ENCODE measurements at places on chromosomes 6 and 20. TPM values are rescaled to one million over a fixed set of nuclear protein-coding genes. Genes with fewer than 3 reads are reported as not detected.

- H3K27me3 ChIP-seq: no peaks in the 10 kb centered on the region
- H3K4me1 ChIP-seq: no peaks in the 10 kb centered on the region
- no peak for DNase-seq
- H3K4me3 ChIP-seq: no peak overlapping the region
- no peak overlapping the region for H3K27ac ChIP-seq
Observed at GRCh38 chr6:100099189-100100074, 105.4 kb upstream of the MCHR2 start.

ADTRP gene
- total RNA-seq: not detected

- no peak for DNase-seq
- no peaks in the 10 kb centered on the region for H3K27me3 ChIP-seq
- H3K4me3 ChIP-seq: no peak overlapping the region
- H3K36me3 ChIP-seq: no peaks in the 10 kb centered on the region
Observed at GRCh38 chr6:144867761-144868160, 582.6 kb downstream of the UTRN start.

- no peak overlapping the region for H3K27ac ChIP-seq
- no peaks in the 10 kb centered on the region for H3K4me1 ChIP-seq
- DNase-seq: no peak
- no peak overlapping the region for H3K4me3 ChIP-seq
- no peaks in the 10 kb centered on the region for H3K27me3 ChIP-seq
Observed at GRCh38 chr6:108524528-108525248, 36.0 kb upstream of the FOXO3 start.

- H3K27ac ChIP-seq: peak overlapping the region; percentile 44
- H3K4me1 ChIP-seq: peaks cover 5% of the 10 kb centered on the region
- no peak overlapping the region for H3K4me3 ChIP-seq
- no peaks in the 10 kb centered on the region for H3K27me3 ChIP-seq
Observed at GRCh38 chr6:157134402-157135047, 188.8 kb downstream of the TMEM242 start.

PGBD1 gene
- 7.3 TPM for total RNA-seq

- H3K36me3 ChIP-seq: peaks cover under 1% of the 10 kb centered on the region
- no peaks in the 10 kb centered on the region for H3K4me1 ChIP-seq
- DNase-seq: no peak
- no peak overlapping the region for H3K27ac ChIP-seq
- H3K4me3 ChIP-seq: no peak overlapping the region
Observed at GRCh38 chr20:37808233-37809070, 94.5 kb upstream of the VSTM2L start.

RAB44 gene
- not detected for total RNA-seq

C6orf132 gene
- total RNA-seq: 0.54 TPM

GRCh38 chr6:111844921-111845320 is 28.3 kb downstream of the FYN start:
- H3K36me3 ChIP-seq: no peaks in the 10 kb centered on the region
- peaks cover 25% of the 10 kb centered on the region for H3K4me1 ChIP-seq
- H3K27me3 ChIP-seq: no peaks in the 10 kb centered on the region
- H3K4me3 ChIP-seq: no peak overlapping the region
- H3K27ac ChIP-seq: no peak overlapping the region

DNA sequence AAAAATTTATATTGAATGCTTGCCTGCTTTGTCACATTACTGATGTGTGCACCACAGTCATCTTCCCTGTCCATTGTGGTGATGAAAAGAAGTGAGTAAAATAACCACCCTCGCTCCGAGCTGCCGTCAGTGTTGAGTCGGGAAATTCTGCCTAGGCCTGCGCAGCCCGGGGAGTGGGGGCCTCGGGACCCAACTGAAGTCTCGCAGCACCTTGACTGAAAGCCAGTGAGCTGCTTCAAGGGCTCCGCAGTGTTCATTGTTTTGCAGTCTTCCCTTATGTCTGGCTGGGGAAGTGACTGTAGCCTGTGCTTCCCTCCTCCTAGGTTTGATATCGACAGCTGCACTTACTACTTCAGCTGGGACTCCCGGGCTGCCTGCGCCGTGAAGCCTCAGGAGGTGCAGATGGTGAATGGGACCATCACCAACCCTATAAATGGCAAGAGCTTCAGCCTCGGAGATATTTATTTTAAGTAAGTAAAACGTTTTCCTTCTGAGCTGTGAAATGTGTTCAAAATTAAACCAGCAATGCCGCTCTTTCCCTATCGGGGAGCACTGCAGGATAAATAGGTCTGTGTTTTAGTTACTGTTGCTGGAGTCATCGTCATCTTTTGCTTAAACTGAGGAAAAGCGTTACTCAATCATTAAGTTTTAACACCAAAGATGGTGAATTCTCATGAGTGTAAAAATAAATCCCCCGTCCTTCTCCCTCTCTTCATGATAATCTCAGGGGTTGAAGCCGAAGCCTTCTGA is 32.7 kb upstream of the SLC22A1 start:
- peak overlapping the region; percentile 48 for H3K4me3 ChIP-seq
- peaks cover 56% of the 10 kb centered on the region for H3K36me3 ChIP-seq
- peak overlapping the region; percentile 77 for H3K27ac ChIP-seq
- no peaks in the 10 kb centered on the region for H3K27me3 ChIP-seq
- H3K4me1 ChIP-seq: peaks cover 12% of the 10 kb centered on the region

DNA sequence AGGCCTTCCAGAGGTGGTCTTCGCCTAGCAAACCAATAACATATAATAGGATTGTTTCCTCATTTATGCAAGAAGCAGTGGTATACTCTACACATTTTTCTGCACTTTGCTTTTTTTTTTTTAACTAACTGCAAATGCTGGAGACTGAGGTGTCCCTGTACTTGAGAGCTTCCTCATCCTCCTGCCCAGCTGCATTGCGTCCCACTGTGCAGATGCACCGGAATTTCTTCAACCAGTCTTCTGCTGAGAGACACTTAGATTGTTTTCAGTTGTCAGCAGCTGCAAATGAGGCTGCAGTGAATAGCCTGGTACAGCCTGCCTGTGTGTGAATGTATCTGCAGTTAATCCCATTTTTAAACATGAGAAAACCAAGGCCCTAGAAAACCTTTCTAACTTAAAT is 11.5 kb downstream of the FGD2 start:
- no peaks in the 10 kb centered on the region for H3K36me3 ChIP-seq
- no peak overlapping the region for H3K4me3 ChIP-seq
- no peaks in the 10 kb centered on the region for H3K27me3 ChIP-seq

GRCh38 chr6:45718131-45718530 is 297.5 kb downstream of the CLIC5 start:
- no peak overlapping the region for H3K4me3 ChIP-seq
- H3K27me3 ChIP-seq: no peaks in the 10 kb centered on the region
- H3K27ac ChIP-seq: no peak overlapping the region
- no peak for DNase-seq
- H3K36me3 ChIP-seq: no peaks in the 10 kb centered on the region

- DNase-seq: no peak
- peak overlapping the region; percentile 61 for H3K27ac ChIP-seq
- peak overlapping the region; percentile 89 for H3K4me3 ChIP-seq
- peaks cover 34% of the 10 kb centered on the region for H3K4me1 ChIP-seq
Observed at GRCh38 chr20:62123450-62124118, 1.3 kb downstream of the LSM14B start.

- H3K4me1 ChIP-seq: no peaks in the 10 kb centered on the region
- DNase-seq: no peak
- H3K27me3 ChIP-seq: no peaks in the 10 kb centered on the region
- no peak overlapping the region for H3K27ac ChIP-seq
- H3K36me3 ChIP-seq: no peaks in the 10 kb centered on the region
Observed at GRCh38 chr6:165899611-165900010, 236.6 kb upstream of the PDE10A start.

KIF13A gene
- total RNA-seq: 98.0 TPM

SLC4A11 gene
- total RNA-seq: not detected

DNA sequence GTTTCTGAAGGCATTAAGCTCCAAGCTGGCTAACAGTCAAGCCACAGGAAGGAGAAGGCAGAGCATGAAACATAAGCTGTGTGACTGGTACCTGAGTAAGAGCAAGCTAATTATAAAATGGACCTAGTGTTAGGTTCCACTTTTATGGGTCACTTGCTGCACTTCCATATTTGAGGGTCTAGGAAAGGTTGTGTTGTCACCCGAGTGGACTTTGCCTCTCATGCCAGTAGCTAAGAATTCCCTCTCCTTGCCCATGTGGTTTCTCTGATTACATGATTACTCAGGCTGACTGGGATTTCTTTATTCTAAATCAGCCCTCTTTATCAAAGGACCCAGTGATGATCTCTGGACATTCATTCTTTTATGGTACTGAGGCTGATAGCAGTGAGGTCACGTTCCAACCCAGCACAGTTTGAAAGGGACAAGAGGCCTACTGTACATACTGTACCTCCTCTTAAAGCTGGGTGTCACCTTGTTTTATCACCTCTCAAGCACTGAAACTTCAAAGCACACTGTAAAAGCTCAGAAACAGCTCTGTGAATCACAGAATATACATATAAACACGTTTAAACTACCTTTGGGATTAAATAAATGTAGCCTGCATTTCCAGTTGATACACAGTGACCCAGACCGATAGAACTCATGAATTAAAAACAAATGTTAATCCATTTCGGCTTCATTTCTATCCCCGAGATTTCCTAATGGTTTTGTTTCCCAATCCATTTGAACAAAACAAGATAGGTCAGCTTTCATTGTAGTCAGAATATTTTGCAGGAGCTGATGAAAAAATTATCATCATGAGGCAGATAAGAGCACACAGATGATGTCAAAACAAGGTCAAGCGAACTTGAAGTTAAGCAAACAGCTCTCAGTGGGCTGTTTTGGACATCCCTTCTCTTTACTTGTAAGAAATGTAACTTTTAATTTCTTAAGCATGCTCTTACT is 96.5 kb downstream of the ALDH8A1 start:
- H3K27me3 ChIP-seq: no peaks in the 10 kb centered on the region
- H3K4me1 ChIP-seq: no peaks in the 10 kb centered on the region
- DNase-seq: no peak

MAS1 gene
- total RNA-seq: 0.14 TPM

- H3K36me3 ChIP-seq: no peaks in the 10 kb centered on the region
- no peak overlapping the region for H3K27ac ChIP-seq
- no peaks in the 10 kb centered on the region for H3K27me3 ChIP-seq
- no peak for DNase-seq
- H3K4me1 ChIP-seq: no peaks in the 10 kb centered on the region
Observed at GRCh38 chr6:100258752-100259151, 206.0 kb downstream of the SIM1 start.

SLC22A2 gene
- total RNA-seq: not detected

- no peaks in the 10 kb centered on the region for H3K36me3 ChIP-seq
- H3K4me1 ChIP-seq: no peaks in the 10 kb centered on the region
- H3K27me3 ChIP-seq: no peaks in the 10 kb centered on the region
Observed at GRCh38 chr6:24631671-24632070, 14.3 kb downstream of the KIAA0319 start.

CDSN gene
- total RNA-seq: 0.28 TPM

TSPO2 gene
- not detected for total RNA-seq

ARG1 gene
- 1.1 TPM for total RNA-seq

C6orf58 gene
- not detected for total RNA-seq

GRCh38 chr6:43339168-43339567 is 30.3 kb downstream of the ZNF318 start:
- H3K4me1 ChIP-seq: no peaks in the 10 kb centered on the region
- DNase-seq: no peak
- peaks cover 35% of the 10 kb centered on the region for H3K36me3 ChIP-seq
- no peaks in the 10 kb centered on the region for H3K27me3 ChIP-seq

GRCh38 chr20:62603021-62603906 is 39.0 kb upstream of the SLCO4A1 start:
- H3K36me3 ChIP-seq: no peaks in the 10 kb centered on the region
- peaks cover 5% of the 10 kb centered on the region for H3K27me3 ChIP-seq
- H3K27ac ChIP-seq: no peak overlapping the region
- no peak for DNase-seq
- peaks cover 16% of the 10 kb centered on the region for H3K4me1 ChIP-seq

GRCh38 chr6:41332842-41333736 is 2.3 kb upstream of the NCR2 start:
- H3K36me3 ChIP-seq: no peaks in the 10 kb centered on the region
- no peak overlapping the region for H3K4me3 ChIP-seq
- H3K27ac ChIP-seq: no peak overlapping the region
- H3K27me3 ChIP-seq: no peaks in the 10 kb centered on the region
- H3K4me1 ChIP-seq: no peaks in the 10 kb centered on the region
- DNase-seq: no peak

CLPSL1 gene
- total RNA-seq: not detected

MAPK13 gene
- 7.6 TPM for total RNA-seq

DNA sequence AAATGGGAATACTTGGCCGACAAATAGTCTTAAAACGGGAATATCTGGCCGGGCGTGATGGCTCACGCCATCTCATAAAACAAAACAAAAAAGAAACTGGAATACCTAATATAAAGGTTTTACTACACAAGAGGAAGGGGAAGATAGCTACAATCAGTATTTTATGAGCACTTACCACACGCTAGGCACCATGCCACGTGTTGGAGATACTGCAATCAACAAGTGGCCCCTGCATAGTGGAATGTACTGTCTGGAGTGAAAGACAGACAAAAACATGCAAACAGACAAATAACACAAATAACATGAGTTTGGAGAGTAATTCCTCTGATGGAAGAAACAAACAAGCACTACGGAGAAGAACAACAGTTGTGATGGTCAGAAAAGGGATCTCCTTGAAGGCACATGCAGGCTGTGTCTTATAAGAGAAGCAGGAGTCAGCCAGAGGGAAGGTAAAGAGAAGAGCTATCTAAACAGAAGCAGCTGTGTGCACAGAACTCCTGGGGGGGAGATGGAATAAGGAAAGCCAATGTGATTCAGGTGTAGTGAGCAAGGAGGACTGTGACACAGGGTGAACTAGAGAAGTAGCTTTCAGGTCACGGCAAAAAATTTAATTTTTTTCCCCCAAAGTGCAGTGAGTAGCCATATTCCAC is 39.1 kb upstream of the AKIRIN2 start:
- no peaks in the 10 kb centered on the region for H3K27me3 ChIP-seq
- H3K36me3 ChIP-seq: no peaks in the 10 kb centered on the region
- H3K4me1 ChIP-seq: no peaks in the 10 kb centered on the region
- no peak overlapping the region for H3K4me3 ChIP-seq
- no peak for DNase-seq

FBXO9 gene
- 78.2 TPM for total RNA-seq

GRCh38 chr6:106963544-106963943 is 11.0 kb downstream of the CD24 start:
- no peak overlapping the region for H3K4me3 ChIP-seq
- H3K4me1 ChIP-seq: no peaks in the 10 kb centered on the region
- no peak overlapping the region for H3K27ac ChIP-seq
